ENCODE measurements at places on chromosomes 3 and 15.

DNA sequence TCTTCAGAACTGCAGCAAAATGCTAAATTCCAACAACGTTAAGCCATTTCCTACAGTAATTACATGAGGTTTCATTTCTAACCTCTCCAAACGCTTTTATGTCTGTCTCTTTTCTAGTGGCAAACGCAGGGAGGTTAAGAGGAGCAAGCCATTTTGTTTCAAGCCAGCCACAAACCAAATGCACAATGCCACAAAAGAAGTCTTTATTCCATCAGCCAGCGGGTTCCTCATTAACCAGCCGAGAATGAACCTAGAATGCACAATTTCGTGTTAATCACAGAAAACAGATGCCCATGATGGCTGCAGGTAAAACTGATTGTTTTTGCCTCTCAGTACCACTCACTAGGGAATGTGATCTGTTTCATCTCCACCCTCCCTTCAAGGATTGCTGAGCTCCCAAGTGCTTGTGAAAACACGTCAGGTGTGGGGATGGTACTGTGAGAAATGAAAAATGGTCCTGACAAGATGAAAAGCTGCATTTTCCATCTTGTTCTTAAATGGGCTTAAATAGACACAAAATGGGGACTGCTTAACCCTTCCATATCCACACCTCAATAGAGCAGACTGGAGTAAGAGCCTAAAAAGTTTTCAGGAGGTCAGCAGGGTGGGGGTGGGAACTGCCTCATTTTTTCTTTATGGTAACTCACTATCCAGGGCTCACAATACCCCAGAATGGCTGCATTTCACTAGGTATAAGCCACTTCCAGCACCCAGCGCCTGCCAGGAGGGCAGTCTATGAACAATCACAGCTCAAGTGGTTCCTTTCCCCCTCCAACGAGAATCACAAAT lies 277.1 kb downstream of the MAGI1 start:
- DNase-seq, result no peak

- DNase-seq, result no peak
Observed at GRCh38 chr3:197889204-197889930, 60.6 kb upstream of the RPL35A start.

DNA sequence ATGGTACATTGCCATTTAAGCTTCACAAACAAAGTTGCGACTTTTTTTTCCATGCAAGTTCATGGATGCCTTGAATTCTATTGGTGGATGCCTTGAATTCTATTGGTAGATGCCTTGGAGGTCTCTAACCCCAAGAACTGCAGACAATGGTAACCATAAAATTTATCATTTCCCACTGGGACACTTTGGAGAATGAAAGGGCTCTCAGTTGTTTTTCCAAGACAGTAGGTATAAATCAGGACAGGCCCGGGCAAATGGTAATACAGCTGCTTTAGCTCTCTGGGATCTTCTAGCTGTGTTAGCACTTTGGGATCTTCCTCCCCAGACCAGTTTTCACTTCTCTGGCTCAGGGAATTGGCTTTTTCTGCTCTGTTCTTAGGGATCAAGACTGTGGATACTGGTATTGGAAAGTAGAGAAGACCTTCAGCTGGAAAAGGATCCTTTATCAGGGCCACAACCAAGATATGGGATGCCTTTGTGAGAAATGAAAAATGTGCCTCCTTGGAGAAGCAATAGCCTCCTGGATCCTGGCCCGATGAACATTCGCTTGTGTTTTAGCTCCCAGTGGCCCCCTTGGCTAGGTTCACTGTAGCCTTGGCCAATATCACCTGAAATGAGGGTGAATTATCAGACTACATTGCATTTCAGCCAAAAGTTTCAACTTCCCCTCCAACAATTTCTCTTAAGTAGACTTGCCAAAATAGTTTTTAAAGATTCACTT lies 8.3 kb downstream of the LRRC3B start:
- no peak for DNase-seq

DNA sequence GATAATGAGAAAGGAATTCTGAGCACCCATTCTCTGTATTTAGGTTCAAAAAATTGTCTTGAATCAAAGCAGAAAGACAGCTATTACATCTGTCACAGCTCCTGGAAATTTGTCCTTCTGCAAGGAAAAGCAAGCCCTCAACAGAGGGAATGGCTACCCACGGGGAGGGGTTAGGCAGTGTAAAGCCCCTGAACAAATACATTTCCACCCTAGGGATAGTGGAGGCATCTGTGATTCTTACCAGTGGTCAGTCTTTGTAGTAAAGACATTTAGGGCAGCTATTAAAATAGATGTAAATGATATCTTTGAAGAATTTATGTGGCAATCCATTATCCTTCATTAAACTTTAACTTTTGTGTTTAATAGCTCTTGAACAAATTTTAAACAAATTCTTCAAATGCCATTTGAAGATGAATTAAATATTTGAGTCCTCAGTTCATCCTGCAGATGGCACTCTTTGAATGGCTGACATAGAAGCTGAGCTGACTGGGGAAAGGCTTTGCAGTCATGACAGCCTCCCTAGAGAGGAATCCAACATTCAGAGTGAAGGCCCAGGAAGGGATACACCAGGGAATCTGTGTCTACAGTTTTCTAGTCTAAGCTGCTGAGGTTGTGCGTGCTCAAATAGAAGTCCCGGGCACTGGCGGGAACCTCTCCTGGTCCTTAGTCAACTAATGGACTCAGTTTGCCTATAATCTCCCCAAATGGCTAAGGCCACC lies 359.7 kb upstream of the ROPN1 start:
- no peak for DNase-seq

- DNase-seq, result no peak
Observed at GRCh38 chr15:88223084-88223483, 33.5 kb downstream of the NTRK3 start.

DNA sequence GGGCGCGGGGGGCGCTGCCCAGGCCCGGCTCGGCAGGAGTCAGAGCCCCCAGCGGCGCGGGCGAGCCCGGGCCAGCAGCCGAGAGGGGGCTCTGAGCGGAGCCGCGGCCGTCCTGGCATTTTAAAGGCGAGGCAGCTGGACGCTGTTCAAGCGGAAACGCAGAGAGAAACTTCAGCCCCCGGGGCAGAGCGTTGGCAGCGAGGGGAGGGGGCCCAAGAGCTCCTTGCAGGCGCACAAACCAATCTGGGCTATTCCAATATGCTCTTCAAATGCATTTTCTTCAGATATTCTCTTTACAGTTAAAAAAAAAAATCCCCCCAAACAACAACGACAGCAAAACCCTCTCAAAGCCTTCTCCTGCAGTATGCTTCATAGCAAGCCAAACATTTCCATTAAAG lies at the start of gene CTXND1:
TSS of gene CTXND1 (minus strand) at position 93 of the 398 bp plus-strand sequence. CDS start 50,264 bp downstream, outside the sequence.
- no peak for DNase-seq

DNA sequence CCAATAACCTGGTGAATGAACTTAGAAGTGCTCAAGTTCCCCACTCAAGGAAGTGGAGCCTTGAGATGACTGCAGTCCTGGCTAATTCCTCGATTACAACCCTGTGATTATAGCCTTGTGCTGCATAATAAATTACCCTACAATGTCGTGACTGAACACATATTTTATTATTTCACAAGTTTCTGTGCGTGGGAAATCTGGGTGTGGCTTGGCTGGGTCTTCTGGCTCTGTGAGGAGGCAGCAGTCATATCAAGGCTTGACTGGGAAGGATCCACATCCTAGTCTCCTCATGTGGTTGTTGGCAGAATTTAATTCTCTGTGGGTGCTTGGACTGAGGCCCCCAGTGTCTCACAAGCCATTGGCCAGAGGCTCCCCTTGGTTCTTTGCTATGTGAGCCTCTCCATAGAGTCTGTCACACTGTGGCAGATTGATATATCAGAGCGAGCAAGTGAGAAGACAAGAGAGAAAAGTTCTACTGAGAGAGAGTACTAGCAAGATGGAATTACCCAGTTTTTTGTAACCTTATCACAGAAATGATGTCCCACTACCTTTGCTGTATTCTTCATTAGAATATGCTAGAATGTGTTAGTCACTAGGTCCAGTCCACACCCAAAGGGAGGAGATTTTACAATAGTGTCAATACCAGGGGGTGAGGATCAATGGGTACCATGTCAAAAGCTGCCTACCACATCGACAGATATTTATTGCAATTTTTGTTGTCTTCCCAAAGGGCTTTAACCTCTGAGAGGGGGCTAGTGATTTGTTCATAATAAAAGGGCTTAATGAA lies 102.8 kb upstream of the TBC1D5 start:
- no peak for DNase-seq

- no peak for DNase-seq
Observed at GRCh38 chr3:154168998-154169795, 48.0 kb downstream of the ARHGEF26 start.

- DNase-seq, result no peak
Observed at GRCh38 chr15:80156176-80156720, 3.4 kb downstream of the FAH start.

GRCh38 chr3:126460381-126460780 lies 15.3 kb downstream of the ZXDC start:
- no peak for DNase-seq

- no peak for DNase-seq
Observed at GRCh38 chr15:68441045-68441743, 9.2 kb upstream of the ITGA11 start.

GRCh38 chr15:98881526-98882520 lies 125.8 kb downstream of the PGPEP1L start:
- no peak for DNase-seq

GRCh38 chr3:88231207-88231606 lies 81.4 kb downstream of the C3orf38 start:
- no peak for DNase-seq

- no peak for DNase-seq
Observed at GRCh38 chr3:132448216-132448961, 31.1 kb downstream of the DNAJC13 start.

DNA sequence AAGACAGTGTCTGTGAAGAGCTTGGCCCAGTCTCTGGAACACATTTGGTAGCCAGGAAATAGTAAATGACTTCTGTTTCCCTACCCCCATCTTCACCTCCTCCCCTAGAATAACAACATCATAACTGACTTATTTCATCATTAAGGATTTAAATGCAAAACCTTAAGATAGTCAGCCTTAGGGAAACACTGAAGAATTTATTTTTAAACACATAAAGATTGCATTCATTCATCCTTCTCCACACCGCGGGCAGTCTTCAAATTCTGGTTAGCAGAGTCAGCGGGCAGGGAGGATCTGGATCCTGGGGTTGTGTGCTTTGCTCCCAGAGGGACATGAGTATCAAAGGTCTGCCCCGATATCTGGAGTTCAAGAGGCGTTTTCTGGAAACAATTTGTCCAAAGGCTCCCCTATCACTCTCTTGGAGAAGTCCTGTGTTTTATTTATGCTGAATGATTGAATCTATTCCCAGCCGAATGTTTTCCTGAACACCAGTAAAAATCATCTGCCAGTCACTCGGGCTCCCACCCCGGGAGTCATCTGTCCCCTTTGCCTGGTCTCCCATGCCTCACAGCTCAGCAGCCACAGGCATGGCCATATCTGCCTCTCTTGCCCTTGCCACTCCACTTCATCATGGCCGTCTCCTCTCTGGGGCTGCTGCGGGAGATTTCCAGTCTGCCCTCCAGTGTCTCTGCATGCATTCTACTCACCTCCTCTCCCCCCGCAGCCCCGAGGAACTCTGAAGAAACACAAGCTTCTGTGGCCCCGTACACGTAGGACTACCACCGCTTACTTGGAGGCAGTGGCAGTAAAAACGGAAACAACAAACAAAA lies 234.7 kb upstream of the CTDSPL start:
- no peak for DNase-seq

DNA sequence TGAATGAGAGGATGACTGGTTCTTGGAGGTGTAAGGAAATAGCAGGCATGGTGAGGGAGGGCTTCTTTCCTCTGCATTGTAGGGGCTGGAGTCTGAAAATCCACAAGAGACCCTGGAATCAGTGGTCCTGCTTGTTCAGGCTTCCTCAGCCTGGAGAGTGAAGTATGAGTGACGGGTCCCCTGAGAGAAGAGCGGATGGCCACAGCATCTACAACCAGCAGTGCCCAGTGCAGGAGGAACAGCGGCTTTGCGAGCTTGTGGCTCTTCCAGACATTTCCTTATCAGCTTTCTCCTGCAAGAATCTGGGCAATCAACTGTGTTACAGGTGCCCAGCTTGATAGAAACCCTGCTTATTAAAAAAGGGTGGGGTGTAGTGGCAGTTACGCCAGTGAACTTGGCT lies 97.0 kb upstream of the HES1 start:
- no peak for DNase-seq

GRCh38 chr3:197736010-197736490 lies 654 bp downstream of the RUBCN start:
- peak; percentile 22 for DNase-seq

DNA sequence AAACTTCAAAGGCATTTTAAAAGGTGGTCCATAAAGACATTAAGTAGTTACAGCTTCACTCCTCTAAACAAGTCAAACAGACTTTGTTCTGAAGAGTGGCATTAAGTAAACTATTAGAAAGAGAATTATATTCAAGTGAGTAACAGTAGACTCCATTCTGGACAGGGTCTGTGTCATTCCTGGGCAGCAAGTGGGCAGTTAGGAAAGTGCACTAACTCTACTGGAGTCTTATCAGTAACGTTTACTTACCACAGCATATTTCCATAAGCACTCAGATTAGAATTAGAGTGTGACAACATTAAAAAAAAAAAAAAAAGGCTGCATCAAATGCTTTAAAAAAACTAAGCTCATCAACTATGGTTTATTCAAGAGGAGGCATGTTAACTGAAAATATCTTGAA lies 10.6 kb downstream of the UBR1 start:
- no peak for DNase-seq

GRCh38 chr3:110184536-110184935 lies 847.2 kb upstream of the DPPA4 start:
- no peak for DNase-seq

DNA sequence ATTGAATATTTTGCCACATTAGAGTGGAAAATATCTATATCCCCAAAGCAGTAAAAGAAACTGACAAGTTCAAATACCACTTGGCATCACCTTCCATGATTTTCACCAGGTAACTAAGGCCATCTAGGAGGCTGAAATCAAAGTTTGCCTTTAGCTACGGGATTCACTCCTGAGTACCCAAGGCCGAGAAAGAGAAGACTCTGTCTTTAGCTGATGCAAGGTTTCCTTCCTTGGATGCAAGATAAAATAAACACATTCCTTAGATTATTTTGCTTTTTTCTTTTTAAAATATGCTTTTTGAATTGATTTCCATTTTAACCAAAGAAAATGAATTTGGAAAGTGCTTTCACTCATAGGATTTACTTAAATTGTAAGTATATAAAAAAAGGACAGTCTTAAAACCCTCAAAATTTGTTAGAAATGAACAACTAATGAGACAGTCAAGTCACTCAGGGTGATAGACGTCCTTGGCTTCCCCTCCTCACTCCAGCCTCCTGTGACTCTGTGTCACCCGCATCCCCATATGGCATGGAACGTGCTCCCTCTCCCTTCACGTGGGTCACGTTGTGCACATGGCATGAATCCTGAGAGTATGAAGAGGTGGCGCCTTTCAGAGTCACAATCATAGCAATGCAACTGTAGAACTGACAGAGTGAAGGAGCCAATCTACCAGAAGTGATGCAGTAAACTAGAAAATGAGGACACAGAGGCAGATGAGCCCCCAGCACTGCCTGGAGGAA lies 148.4 kb downstream of the RTP4 start:
- no peak for DNase-seq

- no peak for DNase-seq
Observed at GRCh38 chr15:94667109-94667508, 435.7 kb downstream of the MCTP2 start.

GRCh38 chr3:10702961-10703740 lies 112.9 kb upstream of the SLC6A11 start:
- no peak for DNase-seq
